ENCODE measurements at places on chromosomes 1 and 21.

DNA sequence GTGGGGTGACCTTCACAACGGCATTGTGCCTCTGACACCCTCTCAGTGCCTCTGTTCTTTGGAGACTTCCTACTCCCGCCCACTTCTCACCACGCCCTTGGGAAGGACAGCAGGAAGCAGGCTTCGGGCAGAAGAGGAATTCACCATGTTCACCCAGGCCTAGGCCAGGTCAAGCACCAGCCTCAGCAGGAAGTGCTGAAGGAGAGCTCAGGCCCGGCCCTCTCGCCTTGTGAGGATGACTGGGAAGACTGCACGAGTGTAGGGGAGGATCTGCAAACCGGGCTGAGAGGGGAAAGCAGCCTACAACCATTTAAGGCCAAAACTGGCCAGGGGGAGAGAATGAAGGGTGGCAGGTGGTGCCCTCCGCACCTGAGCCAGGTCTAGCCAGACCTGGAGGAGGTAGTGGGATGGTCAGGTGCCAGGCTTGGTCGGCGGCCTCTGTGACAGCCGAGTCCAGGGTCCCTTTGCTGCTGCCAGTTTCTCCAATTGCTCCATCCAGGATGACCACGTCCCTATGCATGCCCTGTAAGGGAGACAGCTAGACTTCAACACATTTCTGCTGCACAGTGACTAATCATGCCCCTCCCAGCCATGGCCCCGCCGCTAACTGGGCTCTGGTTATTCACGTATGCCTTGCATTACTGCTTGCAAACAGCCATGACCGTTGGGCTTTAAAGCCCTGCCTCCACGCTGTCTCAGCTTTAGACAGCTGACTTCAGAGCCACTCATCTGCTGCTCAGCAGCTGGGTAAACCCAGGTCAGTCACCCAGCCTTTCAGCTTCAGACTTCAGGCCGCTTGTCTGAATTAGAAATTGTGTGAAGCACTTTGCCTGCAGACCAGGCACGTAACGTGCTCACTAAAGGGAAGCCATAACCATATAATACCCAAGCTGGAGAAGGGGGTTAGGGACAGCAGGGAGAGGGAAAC is 8.9 kb downstream of the MRTO4 start:
- DNase-seq, result peak; percentile 52

DNA sequence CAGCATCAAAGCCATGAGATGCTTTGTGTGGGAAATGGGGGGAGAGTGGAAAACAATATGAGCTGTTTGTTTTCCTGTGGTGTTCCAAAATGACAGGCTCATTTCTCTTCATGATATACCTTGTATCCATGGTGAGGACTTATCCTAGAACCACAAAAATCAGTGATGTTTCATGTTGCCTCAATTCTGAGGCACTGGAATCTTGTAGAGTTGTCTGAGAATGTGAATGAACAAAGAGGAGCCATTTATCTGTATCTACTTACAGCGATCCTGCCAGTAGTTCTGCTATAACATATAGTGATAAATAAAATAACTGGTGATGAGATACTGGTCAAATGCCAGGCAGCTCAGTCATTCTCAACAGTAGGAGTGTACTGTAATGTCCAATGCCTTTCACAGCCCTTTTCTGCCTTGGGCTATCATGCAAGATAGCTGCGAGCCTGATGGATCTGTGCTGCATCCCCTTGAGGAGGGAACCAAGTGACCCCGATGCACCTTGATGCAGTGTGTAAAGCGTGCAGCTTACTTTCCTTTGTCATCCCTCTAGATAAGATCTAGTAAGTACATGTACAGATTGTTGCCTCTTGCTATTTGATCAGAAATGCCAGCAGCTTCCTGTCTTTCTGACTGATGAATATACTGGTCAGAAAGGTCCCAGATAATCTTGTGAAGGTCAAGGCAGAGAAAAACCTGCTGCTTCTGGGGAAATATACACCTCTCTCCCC is 52.8 kb downstream of the SLC44A3 start:
- no peak for DNase-seq

DNA sequence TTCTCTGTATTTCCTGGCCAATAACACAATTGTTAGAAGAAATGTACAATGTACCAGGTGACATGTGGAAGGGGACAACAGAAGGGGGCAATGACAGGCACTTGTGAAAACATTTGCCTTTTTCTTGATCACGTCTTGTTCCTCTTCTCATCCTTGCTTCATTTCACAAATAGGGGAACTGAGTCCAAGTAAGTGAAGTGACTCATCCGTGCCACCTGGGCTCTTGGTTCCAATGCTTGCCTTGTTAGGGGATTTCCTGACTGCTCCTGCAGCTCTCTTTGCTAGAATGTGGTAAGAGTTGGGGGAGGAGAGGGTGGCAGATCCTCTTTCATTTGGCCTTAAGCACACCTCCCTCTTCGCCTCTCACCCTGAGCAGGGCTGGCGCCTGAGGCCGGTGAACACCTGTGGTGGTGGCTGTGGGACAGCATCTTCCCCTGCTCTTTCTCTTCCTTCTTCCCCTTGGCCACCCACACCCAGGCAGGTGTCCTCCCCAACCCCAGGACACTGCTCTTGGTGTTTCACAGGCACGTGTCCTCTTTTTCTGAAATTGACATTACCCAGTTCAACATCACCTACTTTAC is 2.2 kb upstream of the RHEX start:
- DNase-seq, result no peak

DNA sequence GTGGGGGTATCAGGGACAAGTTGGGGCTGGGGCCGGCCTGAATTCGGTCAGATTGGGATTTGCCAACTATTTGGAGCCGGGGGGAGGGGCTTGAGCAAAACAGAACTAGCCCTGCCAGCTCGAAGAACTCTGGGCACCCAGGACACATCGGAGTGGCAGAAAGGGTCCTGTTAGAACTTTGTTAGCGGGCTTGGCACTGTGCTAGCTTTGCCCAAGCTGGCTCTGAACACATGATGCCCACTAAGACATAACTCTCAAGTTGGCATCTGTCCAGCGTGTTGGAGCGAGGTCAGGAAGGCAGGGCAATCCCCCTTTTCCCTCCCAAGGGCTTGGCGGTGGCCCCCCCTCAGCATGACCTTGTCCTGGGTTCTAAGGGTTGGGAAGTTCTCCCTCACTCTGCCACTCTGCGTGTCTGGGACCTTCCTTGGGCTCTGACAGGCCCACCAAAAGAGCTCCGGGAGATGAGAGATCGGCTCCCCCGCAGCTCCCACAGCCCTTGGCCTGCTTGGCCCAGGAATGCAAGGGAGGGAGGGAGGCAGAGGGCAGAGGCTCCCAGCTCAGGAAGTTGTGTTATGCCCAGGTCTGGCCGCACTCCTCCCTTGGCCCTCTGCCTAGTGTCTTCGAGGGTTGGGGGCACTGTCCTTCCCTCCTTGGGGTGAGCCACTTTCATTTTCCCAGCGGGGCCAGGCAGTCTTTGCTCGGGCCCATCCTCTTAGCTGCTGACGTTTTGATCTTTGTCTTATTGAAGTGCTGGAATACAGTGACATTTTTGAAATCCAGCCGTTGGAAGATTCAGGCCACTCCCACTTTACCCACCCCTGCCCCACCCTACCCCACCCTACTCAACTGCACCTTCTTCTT is 1.2 kb downstream of the LMNA start:
- no peak for DNase-seq

DNA sequence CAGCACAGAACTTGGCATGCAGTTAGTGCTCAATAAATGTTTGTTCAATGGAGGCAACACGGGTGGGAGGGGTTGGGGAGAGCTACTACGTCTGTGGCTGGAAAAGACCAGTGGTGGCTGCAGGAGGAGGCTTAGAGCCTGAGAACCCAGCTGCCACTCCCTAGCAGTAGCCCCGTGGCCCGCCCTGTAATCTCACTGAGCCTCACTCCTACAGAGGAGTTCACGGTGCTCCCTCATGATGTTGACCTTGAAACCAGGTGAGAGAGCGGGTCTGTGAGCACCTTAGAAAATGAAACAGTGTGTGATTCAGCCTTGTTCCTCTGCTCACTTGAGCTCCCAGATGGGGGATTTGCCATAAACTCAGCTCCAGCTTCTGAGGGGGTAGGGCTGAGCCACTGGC is 299.6 kb downstream of the NPHP4 start:
- DNase-seq, result no peak
